ENCODE measurements at places on chromosomes 5 and 9. TPM values are rescaled to one million over a fixed set of nuclear protein-coding genes. Genes with fewer than 3 reads are reported as not detected.

- no peaks in the 10 kb centered on the region for H3K36me3 ChIP-seq
- no peak overlapping the region for H3K27ac ChIP-seq
- no peak for DNase-seq
- H3K4me1 ChIP-seq: no peaks in the 10 kb centered on the region
These were observed 49.3 kb downstream of the COL15A1 start for GRCh38 chr9:98992885-98993569.

GRCh38 chr9:77585335-77585786, 62.8 kb downstream of the GNA14 start:
- no peak overlapping the region for H3K27ac ChIP-seq
- DNase-seq: no peak
- H3K27me3 ChIP-seq: no peaks in the 10 kb centered on the region
- no peaks in the 10 kb centered on the region for H3K4me1 ChIP-seq
- no peaks in the 10 kb centered on the region for H3K36me3 ChIP-seq
- no peak overlapping the region for H3K4me3 ChIP-seq

DNA sequence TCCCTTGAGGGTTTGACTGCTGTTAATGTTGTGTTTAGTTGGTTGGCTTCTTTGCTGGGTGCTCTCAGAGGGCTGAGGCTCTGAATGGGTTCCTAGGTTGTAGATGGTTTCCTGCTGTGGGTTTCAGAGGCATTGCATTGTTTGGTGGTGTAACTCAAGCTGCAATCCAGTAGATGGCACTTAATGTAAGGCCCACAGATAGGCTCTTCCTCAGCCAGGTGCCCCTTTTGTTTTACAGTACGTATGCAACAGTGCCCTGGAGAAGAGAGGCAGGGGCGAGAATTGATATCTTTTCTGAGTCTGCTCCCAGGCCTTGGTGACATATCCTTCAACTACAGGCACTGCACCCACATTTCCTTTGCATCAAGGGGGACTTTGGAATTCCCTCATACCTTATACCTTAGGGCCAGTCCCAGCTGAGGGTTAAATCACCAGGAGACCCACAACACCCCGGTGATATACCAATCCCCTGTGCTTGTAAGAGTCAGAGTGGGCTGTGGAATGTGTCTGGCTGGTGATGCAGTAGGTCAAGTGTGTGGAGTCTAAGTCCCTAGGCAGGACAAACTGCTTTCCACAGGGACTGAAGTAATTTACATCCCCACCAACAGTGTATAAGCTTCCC, 7.0 kb upstream of the UGT3A2 start:
- H3K4me1 ChIP-seq: no peaks in the 10 kb centered on the region
- H3K36me3 ChIP-seq: no peaks in the 10 kb centered on the region
- no peak overlapping the region for H3K27ac ChIP-seq
- H3K27me3 ChIP-seq: no peaks in the 10 kb centered on the region
- H3K4me3 ChIP-seq: no peak overlapping the region
- DNase-seq: peak; percentile 8

DNA sequence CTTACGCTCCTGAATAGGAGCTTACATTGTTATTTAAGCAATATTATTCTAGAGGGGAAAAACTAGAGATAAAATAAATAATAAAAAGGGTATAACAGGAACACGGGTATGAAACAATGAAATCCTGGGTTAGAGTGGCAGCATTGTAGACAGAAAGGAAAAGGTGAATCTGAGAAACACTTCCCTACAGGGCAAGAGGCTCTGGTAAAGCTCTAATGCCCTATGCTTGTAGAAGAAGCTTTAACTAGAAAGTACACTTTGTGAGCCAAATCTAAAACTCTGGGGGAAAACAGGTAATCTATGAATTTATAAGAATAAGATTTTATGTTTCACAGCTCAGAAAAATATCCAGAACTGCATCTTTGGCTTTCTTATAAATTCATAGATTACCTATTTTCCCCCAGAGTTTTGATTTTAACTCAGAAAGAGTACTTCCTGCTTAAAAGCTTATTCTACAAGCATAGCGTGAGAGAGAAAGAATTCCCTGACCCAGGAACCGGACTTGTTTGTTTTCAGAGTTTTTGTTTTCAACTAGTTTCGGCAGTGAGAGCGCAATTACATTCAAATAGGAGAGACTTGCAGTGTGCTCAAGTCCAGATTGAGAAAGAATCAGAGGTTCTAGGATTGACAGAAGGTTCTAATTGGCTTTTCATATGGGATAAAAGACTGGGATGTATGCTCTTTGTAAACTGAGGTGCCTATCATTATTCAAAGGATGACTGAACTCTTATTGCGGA, 651.0 kb upstream of the RORB start:
- no peaks in the 10 kb centered on the region for H3K27me3 ChIP-seq
- no peaks in the 10 kb centered on the region for H3K4me1 ChIP-seq
- no peak for DNase-seq
- no peak overlapping the region for H3K4me3 ChIP-seq

SMIM33 gene
- total RNA-seq: 0.28 TPM

- no peaks in the 10 kb centered on the region for H3K4me1 ChIP-seq
- DNase-seq: no peak
- H3K27me3 ChIP-seq: no peaks in the 10 kb centered on the region
These were observed 103.3 kb downstream of the RPS23 start for GRCh38 chr5:82174919-82175219.

DNA sequence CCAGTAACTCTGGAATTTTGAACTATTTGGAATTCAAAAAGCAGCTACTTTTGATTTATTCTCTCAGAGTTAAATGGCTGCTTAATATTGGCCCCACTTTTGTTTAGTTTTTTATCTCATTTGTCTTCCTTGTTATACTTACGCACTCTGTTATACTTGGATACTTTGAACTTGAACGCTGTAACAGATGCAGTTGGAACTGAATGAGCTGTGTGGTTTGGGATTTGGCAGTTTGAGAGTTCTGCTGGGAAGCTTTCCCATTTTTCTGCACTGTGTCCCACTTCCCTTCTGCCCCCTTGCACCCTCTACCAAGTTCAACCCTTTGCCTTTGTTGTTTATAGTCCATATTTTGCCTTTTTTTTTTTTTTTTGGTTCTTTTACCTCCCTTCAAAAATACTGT, 3.8 kb downstream of the RHOBTB3 start:
- no peaks in the 10 kb centered on the region for H3K36me3 ChIP-seq
- H3K27me3 ChIP-seq: peaks cover 11% of the 10 kb centered on the region
- DNase-seq: no peak
- no peak overlapping the region for H3K4me3 ChIP-seq
- H3K27ac ChIP-seq: no peak overlapping the region

PLPP7 gene
- total RNA-seq: not detected

DNA sequence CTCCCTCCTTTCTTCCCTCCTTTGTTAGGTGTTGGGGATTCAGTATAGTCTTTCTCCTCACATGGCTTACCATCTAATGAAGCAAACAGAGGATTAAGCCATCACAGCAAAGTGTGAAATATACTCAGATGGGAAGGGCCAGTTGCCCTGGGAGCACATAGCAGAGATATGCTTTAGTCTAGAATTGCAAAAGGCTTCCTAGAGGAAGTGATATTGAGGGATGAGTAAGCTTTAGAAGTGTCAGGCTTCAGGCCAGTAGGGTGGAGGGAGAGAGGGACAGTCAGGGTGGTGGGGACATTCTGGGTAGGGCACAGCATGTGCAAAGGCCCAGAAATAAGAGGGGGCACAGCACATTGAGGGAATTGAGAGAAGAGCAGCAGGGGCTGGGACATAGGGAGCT, 46.2 kb upstream of the GLRA1 start:
- H3K36me3 ChIP-seq: no peaks in the 10 kb centered on the region
- no peak overlapping the region for H3K4me3 ChIP-seq
- H3K27me3 ChIP-seq: no peaks in the 10 kb centered on the region
- DNase-seq: no peak

RFX3 gene
- 14.1 TPM for total RNA-seq

DNA sequence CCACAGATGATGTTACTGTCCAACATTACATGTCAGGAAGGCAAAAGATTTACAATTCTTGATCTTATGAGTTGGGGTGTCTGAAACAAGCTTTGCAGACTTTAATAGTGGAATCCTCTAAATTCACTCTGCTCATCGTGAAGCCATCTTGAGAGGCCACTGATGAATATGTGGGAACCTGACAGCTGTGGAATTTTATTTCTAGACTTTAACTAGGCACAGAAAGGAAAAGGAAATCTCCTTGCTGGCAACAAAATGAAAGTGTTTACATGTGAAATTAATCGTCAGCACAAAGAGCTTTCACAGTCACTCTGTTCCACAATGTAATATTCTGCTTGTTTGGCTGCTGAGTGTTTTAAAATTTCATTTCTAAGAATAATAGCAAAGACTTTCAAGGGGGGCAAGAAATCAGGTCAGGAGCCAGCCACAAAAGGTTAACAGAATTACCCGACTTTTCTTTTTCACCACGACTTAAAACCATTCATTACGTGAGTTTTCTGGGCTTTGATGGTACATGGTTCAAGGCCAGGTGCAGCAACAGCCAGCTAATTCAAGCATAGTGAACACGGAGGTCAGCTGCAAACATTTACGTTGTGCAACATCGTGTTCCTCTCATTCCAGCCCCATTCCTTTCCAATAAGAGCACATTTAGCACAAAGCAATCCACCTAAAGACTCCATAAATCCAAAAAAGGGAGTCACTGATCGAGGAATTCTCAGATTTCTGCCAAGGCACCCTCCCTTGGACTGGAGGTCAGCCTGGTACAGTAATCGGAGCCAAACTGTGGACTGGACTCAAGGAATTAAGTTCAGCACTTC, 14.6 kb downstream of the NREP start:
- H3K27ac ChIP-seq: no peak overlapping the region
- H3K4me1 ChIP-seq: no peaks in the 10 kb centered on the region
- no peaks in the 10 kb centered on the region for H3K36me3 ChIP-seq
- DNase-seq: no peak
- peaks cover 4% of the 10 kb centered on the region for H3K27me3 ChIP-seq

PCDHB8 gene
- total RNA-seq: not detected

DNA sequence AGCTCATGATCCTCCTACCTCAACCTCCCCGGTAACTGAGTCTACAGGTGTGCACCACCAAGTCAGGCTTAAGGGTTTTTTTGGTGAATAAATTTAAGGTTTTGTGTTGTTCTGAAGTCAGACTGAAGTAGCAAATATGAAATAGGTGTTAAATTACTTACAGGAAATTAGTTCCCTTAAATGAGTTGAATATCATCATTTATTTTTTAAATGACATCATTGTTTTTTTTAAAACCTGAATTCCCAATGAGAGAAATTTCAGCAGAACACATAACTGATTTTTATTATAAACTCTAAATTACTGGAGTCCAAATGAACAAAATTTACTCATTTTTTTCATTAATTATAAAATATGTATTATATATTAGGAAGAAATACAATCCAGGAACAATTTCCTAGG, 33.0 kb upstream of the NRG2 start:
- H3K36me3 ChIP-seq: no peaks in the 10 kb centered on the region
- H3K4me3 ChIP-seq: no peak overlapping the region
- H3K4me1 ChIP-seq: no peaks in the 10 kb centered on the region
- H3K27me3 ChIP-seq: peaks cover 4% of the 10 kb centered on the region

Data from CD8-positive, alpha-beta memory T cell (primary cell).